ENCODE measurements at places on chromosomes 1 and 21. TPM values are rescaled to one million over a fixed set of nuclear protein-coding genes. Genes with fewer than 3 reads are reported as not detected.

KRTAP10-10 gene
- not detected for total RNA-seq

KRTAP11-1 gene
- not detected for total RNA-seq

IARS2 gene
- 73.6 TPM for total RNA-seq

C8B gene
- not detected for total RNA-seq

Data from mucosa of descending colon (tissue), 3 donors.